ENCODE measurements at places on chromosomes 12 and 14.

DNA sequence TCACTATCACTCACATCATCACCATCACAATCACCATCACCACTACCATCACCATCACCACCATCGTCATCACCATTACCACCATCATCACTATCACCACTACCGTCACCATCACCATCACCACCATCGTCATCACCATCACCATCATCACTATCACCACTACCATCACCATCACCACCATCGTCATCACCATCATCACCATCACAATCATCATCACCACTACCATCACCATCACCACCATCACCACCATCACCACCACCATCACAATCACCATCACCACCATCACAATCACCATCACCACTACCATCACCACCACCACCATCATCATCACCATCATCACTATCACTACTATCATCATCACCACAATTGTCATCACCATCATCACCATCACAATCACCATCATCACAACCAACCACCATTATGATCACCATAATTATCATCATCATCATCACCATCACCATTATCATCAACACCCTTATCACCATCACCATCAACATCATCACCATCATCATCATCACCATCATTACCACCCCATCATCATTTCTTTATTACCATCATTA, 90.8 kb downstream of the DICER1 start:
- no peak for DNase-seq

- DNase-seq = no peak
Observed at GRCh38 chr14:52352061-52352491, 38.0 kb downstream of the PTGER2 start.

GRCh38 chr12:26007566-26007965, 49.1 kb downstream of the RASSF8 start:
- no peak for DNase-seq

DNA sequence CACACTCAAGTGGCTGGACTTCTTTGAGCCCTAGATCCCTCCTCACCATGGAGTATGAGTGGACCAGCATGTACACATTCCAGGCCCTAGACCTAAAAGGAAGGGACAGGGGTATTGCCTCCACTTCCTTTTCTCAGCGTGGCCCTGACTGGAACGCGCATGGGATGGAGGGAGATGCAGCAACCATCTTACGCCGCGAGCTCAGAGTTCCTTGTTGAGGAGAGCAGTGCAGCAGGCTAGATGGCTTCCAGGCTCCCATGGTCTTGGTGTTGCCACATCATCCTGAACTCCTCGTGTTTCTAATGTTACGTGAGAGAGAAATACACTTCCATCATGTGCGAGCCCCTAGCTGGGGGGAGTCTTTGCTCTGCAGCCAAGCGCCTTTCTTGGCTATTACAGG, 61.8 kb upstream of the DIO3 start:
- no peak for DNase-seq

DNA sequence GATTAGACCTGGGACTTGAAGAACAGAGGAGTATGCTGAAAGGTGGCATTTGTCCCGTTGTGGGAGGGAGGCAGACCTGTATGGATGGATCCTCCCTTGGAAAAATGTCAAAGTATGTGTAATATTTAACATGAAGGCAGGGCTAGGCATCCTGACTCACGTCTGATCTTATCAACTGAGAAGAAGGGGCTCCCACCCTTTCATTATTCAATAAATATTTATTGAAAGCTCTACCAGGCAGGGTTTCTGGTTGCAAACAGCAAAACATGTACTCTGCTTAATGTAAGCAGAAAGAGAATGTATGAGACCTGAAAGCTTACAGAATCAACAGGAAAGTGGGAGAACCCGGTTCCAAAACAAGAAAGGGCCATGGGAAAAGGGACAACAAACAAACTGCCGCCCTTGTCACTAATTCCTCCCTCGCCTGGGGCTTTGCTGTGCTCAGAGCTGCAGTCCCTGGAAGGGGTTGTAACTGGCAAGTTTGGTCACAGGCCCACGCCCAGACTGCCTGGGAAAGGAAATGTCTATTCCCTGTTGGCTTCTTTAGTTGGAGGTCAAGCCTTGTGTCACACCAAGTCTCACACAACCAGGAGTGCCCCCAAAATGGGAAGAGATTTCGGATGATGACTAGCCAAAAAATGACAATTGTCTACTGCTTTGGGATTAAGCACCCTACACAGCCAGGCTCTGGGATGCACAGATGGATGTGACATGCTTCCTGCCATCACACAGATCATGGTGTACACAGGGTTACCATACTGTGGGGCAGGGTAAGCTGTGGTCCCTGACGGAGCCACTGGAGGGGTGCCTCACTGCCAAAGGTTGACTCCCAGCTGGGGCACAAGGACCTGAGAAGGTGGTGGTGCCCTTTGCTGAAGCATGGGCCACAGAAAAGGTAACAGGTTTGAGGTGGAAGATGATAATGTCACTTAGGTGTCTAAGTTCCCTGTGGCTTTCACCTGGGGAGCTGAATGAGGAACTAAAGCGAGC, 36.8 kb downstream of the RAB35 start:
- no peak for DNase-seq

DNA sequence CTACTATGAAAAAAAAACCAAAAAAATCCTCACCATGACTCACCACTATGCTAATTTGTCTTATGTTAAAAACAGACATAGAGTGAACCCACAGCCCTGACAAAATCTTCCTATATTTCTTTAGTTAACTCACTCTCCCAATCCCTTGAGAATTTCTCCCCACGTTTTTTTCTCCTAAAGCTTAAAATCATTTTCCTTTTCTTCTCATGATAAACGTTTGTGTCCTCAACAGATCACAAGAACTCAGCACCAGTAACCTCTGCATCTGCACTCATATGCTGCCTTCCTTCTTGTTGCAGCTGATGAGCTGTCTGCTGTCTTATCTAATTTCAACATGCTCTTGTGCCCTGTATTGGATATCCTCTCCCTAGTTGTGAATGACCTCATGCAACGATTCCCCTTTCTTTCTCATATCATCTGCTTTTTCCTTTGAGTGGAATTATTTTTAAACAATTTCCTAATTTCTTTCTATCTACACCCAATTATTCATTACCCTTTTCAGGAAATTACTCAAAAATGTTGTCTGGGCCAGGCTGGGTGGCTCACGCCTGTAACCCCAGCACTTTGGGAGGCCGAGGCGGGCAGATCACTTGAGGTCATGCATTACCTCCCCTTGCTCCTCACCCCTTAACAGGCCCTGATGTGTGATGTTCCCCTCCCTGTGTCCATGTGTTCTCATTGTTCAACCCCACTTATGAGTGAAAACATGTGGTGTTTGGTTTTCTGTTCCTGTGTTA, 427.5 kb upstream of the MGAT4C start:
- no peak for DNase-seq

DNA sequence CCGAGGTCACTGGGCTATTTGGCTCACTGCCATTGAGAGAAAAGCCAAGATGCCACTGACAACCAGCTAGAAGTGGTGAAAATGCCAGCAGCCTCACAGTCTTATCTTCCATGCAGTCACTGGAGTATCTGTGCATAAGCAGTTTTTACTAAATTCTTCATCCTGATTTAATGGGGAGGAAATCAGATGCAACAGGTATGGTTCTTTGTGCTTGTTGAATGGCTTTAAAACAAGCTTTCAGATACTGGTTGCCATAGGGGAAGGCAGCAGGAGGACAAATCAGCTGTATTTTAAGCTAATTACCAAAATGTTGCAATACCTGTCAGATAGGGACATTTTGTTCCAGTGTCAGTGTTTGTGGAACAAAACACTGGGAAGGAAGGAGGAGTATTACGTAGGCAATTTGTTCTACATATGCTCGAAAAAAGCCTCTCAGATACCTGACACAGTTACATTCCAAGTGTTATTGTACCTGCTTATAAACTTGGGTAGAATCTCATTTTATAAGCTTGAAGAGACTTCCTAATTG, 54.1 kb upstream of the ARHGAP5 start:
- no peak for DNase-seq

- DNase-seq = no peak
Observed at GRCh38 chr12:33588725-33589405, 149.2 kb upstream of the SYT10 start.

- no peak for DNase-seq
Observed at GRCh38 chr14:77752799-77753516, 8.0 kb downstream of the SNW1 start.

- DNase-seq = no peak
Observed at GRCh38 chr12:79452906-79453305, 237.9 kb downstream of the PAWR start.

DNA sequence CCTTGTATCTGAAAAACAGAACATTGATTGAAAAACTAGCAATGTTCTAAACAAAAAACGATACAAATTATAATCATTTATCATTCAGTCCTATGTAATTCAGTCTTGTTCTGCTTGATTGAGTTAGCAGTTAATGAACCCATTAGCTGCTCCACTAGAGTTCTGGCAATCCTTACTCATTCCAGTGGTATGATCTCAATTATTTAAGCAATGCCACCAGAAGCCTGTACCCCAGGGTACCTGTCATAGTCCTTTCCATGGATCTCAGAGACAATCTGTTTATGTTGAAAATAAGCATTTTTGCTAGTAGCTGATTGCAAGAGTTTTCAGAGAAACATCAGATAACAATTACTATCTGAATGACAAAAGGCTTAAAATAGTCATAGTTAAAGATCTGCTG, 115.9 kb downstream of the UNC79 start:
- DNase-seq = no peak

DNA sequence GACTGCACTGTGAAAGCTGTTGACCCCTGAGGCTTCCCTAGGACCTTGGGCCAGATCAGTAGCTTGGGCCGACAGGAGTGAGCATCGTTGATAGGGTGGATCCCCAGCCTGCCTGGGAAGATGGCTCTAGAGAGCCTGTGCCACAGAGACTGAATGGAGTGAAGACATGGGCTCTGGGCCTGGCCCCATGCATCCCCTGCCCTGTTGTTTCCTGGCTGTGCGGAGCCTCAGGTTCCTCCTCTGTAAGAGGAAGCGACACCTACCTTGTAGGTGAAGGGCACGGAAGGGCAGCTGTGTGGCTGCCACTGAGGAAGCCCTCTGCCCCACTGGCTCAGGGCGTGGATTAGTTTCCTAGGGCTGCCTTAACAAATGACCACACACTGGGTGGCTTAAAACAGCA, 23.9 kb downstream of the PLEKHG3 start:
- no peak for DNase-seq

DNA sequence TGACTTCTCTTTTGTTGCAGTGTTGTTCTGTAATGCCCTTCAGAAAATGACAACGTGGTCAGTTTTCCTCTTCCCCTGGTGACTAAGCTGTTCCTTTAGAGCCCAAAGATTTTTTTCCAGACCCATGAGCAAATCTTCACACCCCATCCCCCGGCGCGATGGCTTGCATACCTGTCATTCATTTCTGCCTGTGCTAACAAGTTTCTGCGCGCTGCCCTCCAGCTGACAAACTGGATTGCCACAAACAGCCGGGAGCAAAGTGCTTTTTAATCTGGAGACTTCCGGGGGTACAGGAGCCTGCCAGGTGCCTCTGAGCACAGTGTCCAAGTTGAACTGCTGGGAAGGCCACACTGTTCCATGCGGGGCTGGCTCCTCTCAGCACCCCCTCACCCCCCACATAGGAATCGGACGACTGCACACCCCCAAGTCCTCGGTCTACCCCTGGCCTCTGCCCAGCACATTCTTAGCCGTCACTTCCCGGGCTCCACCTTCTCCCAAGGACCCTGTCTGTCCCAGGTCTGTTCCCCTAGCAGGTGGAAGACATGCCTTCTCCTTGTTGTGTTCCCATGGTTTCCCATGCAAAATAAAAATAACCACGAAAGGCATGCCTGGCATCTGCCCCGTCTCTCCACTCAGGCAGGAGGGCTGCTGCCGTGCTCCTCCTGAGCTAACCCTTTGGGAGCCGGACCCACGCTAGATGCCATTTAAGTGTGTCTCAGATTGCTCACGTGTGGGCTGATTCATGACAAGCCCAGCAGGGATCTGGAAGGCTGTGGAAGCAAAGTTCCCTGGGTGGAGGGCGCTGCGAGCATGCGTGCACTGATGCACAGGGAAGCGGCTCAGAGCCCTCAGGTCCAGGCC, 14.1 kb downstream of the RILPL1 start:
- DNase-seq = peak; percentile 59

- DNase-seq = no peak
Observed at GRCh38 chr12:13784504-13784903, 196.9 kb downstream of the GRIN2B start.

GRCh38 chr12:89862511-89863445, 154.1 kb upstream of the ATP2B1 start:
- DNase-seq = no peak

DNA sequence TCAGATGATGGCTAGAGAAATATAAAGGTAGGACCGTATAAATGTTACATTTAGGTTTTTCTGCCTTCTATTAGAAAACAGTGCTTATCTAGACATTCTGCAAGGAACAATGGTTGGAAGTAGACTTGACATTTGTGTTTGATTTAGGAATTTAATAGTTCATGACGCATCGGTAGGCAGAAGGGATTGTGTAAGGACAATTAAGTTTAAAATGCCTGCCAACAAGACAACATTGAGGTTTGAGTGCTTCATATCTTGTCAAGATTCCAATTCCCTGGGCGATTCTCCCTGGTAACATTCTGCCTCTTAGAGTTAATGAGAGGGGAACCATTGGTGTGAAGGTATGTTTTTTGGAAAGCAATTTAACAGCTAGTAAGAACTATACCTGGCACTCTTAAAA, 186.8 kb upstream of the RBM19 start:
- no peak for DNase-seq

DNA sequence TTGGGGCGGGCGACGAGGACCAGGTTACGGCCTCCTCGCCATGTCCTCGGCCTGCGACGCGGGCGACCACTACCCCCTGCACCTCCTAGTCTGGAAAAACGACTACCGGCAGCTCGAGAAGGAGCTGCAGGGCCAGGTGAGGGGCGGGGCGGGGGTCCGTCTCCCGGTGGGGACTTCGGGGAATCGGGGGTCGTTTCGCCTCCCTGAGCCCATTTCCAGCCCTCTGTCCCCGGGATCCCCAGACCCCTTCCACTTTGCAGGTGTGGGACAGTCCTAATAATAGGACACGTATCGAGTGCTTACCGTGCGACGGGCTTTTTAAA, 380 bp downstream of the ANKRD13A start:
- DNase-seq = no peak

DNA sequence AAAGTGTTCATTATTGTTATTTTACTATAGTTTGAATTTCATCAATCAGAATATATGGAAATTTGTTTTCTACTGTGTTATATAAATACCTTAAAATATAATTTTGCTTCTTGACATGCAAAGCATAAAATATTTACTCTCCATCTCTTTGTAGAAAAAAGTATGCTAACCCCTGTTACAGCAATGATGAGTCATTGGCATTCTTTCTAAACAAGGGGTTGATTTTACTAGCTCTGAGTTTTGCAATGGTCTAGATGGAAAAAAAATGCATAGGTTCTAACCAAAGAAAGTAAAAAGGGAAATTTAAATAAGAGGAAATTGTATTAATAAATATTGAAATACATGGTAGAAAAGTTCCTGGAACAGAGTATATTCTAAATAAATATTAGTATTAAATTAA, 990.2 kb upstream of the ATXN7L3B start:
- DNase-seq = no peak

DNA sequence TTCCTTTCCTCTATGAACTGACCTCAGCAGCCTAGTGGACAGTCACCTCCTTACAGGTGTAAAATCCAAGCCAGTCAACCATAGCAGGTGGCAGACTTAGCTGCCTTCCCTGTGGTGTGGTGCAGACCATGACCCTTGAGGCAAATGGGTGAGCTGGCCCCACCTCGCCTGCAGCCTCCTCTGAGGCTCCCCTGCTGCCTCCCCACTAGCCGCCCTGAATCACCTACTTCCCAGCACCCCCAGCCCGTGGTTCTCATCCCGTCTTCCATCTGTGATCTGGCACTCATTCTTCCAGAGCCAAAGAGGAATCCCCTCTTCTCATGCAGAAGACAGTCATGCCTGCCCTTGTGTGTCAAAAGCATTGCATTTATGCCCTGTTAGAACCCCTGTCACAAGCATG, 34.4 kb upstream of the TSPAN9 start:
- no peak for DNase-seq

Measured in head of caudate nucleus (tissue), 42 donors.